Stimulated activated CD4-positive, alpha-beta T cell treated with anti-CD3 and anti-CD28 coated beads, Interleukin-1b, Interleukin-23, amount 100 ng/mL, for 4 hours (primary cell): ENCODE measurements at places on chromosomes 7 and 10.

DNA sequence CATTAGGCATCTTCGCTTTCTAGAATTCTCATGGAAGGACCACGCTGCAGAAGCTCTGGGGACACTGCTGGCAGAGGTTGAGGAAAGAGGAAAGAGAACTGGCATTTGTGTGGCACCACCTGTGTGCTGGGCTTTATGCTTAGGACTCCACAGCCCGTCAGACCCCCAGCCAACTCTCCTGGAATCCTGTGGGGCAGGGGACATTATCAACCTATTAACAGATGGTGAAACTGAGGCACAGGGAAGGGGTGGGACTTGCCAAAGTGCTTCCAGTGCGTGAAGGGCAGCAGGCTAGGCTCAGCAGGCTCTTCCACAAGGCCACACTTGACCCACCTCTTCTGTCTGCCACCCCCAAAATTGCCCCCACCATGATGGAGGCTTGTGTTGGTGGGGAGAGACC lies 46.8 kb downstream of the ZCCHC24 start:
- no peak for DNase-seq

GRCh38 chr10:121291376-121291775 lies 306.9 kb downstream of the FGFR2 start:
- DNase-seq: no peak

DNA sequence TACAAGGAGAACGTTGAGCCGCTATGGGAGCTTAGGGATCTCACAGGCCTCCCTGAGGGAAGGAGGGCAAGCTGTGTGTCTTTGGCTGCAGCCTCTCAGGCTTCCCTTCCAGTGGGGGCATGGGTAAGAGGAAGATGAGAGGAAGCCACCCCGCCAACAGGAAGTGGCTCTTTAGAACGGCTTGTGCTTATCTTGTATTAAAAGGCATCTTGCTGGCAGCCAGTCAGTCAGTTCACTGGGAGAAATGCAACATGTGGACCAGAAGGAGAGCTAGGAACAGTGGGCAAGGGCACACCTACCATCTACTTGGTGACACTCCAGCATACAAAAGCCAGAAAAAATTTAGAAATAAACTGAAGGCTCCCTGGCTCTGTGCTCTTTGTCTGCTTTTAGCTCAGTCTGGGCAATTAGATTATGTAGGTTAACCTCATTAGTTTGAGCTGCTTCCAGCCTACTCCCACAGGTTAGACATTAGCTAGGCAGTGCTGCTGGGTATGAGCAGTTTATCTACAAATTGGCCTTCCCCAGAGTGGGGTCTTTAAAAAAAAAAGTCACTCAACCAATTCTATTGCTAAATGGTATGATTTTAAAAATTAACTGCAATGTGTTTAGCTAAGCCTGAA lies 595.9 kb downstream of the KCNMA1 start:
- DNase-seq: no peak

DNA sequence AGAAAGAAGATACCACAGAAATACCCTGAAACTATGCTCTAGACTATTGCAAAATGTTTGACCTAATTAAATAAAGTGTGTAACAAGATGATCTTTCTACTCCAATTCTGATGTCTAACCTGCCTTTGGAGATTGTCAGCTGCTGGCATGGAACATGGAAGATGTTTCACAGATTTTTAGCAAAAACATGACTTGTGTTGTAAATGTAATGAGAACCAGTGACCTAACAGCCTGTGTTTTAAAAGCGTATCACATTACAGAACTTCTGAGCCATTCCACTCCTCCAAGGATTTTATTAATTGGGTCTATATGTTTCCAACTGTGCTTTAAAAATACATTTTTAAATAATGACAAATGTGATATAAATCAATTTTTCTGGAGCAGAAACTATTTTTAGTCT lies 526.3 kb upstream of the SEMA3D start:
- DNase-seq: no peak

- no peak for DNase-seq
Observed at GRCh38 chr7:112501801-112502503, 21.2 kb downstream of the LSMEM1 start.

GRCh38 chr10:13913897-13914296 lies 327.1 kb downstream of the PRPF18 start:
- DNase-seq: no peak

DNA sequence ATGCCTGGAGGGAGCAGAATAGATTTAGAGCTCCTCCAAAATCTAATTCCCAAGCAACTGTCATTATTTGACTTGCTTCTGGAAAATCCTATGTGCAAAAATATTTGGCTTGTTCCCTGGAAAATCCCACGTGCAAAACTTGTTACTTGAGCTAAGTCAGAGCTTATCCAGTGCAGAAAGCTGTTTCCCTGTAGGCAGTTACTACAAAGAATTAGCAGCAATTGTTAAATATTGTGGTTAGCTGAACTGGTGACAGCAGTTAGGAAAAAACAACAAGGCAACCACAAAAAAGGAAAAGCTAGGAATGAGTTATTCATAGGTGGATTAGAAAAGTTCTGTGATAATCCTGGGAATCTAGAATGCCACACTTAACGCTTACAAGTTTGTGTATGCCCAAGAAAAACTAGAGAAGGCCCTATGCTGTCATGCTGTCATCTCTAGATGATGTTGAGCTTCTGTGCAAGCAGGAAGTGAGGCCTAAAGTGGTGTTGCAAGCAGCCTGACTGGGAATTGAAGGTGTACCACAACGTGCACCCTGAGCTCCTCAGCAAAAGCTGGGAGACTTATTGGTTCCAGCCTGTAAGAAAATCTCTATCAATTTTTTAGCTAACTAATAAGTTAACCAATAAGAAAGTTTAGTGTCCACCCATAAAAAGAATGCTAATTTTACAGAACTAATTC lies 738.6 kb upstream of the LRRTM3 start:
- no peak for DNase-seq

GRCh38 chr7:38339953-38340819 lies 66.8 kb upstream of the TARP start:
- DNase-seq: no peak

- DNase-seq: no peak
Observed at GRCh38 chr10:33703501-33704213, 369.2 kb upstream of the NRP1 start.

DNA sequence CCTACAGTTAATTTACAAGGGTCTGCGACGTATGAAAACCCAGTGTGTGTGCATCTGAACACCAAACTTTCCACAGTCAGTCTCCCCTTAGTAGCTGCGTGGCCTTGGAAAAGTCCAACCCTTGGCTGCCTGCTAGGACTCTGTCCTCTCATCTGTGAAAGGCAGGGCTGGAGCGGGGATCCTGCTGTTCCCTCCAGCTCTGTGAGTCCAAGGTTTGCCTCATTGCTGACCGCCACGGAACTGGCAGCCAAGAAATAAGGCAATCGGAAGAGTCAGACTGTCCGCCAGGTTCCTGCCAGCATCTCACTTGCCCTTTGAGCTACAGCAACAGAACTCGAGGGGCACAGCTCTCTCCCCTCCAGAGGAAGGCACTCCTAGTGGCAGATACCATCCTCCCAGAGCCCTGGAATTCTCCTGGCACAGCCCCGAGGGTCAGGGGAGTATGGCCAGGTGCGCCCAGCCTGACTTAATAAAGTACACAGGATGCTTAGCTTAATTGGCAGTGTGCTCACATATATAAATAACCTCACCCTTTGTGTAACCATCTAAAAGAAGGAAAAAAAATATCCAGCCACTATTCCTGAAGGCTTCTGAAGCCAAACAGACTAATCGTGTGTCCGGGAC lies 530.1 kb upstream of the FOXK1 start:
- DNase-seq: no peak

GRCh38 chr7:29649876-29650275 lies 86.2 kb downstream of the PRR15 start:
- DNase-seq: no peak
